ENCODE measurements at places on chromosomes 1 and 21.

GRCh38 chr1:235843461-235843961 lies 23.2 kb downstream of the LYST start:
- peak; percentile 50 for DNase-seq

GRCh38 chr1:178034676-178035075 lies 59.2 kb upstream of the RASAL2 start:
- no peak for DNase-seq

GRCh38 chr1:34708106-34708505 lies 46.7 kb upstream of the GJB5 start:
- DNase-seq: no peak

DNA sequence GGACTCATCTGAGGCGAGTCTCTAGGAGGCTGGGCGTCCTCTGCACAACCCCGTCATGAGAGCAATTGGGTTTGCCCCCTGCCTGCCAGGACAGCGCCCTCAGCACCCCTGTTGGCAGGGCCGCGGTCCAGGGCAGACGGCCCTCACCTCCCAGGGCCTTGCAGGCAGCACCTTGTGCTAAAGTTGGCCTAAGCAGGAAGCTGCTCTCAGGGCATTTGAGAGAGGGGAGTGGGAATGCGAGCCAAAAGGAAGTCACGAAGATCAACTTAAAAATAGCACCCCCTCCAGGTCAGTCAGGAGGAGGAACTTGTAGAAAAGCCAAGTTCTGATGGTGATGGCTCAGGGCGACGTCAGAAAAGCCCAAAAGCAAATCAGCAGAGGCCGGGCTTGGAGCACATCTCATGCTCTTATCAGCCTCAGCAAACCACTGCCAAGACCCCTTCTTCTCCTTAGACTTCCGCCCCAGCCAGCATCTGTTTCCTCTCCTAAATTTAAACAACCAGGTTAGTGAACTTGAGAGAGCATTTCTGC lies 12.6 kb upstream of the ADORA3 start:
- peak; percentile 51 for DNase-seq

GRCh38 chr21:41750051-41750450 lies 16.8 kb downstream of the RIPK4 start:
- DNase-seq: peak; percentile 52

DNA sequence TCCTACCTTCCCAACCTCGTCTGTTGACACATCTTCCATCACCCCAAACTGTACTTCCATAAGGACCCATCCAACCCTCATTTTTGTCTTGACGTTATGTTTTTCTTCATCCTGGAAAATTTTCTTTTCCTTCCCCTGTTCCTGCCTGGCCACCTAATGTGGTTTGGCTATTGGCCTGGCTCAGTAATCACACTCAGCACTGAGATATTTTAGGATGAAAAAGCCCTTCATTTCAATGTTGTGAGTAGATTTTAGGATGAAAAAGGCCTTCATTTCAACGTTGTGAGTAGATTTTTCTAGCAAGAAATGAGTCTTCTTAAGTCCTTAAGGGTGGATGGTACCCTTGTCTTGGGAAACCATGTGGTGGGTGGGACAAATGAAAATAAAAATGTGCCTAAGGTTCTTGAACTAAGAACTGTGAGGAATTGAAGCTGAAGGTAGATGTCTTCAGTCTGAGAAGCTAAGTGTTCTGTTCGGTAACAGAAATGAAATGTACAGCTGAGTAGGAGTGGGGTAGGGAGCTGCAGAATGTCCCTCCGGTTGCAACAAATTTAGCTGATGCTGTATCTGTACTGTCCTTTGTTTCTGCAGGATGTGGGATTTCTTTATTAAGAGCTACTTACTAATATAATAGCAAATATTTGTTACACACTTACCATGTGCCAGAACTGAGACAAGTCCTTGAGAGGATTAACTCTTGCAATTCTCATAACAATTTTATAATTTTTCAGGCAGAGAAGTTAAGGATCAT lies 36.1 kb downstream of the DNTTIP2 start:
- DNase-seq: peak; percentile 67

All from fibroblast of skin of right quadriceps (primary cell).